ENCODE measurements at places on chromosomes 16 and 17. TPM values are rescaled to one million over a fixed set of nuclear protein-coding genes. Genes with fewer than 3 reads are reported as not detected.
A peak's percentile ranks its signal among the peaks of the same experiment; 100 is the strongest.

The NT5M gene
- 4.5 TPM for total RNA-seq

- DNase-seq: peak; percentile 59
Observed at GRCh38 chr16:49575346-49576172, 202.0 kb downstream of the C16orf78 start.

The GNG13 gene
- total RNA-seq: 0.31 TPM

GRCh38 chr17:41308251-41308917 lies 725 bp downstream of the KRTAP16-1 start:
- DNase-seq: peak; percentile 40

The BAIAP2 gene
- 76.7 TPM for total RNA-seq

GRCh38 chr17:42266918-42267766 lies 9.0 kb downstream of the STAT5B start:
- DNase-seq: no peak

The TEDC2 gene
- 5.5 TPM for total RNA-seq

Measured in mucosa of descending colon (tissue), 3 donors.